ENCODE measurements at places on chromosomes 11 and 22. TPM values are rescaled to one million over a fixed set of nuclear protein-coding genes. Genes with fewer than 3 reads are reported as not detected.

Gene TEAD1
- total RNA-seq: 69.2 TPM

Gene ART1
- not detected for total RNA-seq

Gene MS4A4A
- not detected for total RNA-seq

Gene OR5P2
- total RNA-seq: 0.28 TPM

Gene SNX15
- 8.1 TPM for total RNA-seq

Gene GLYAT
- not detected for total RNA-seq

Gene GLYATL2
- 0.36 TPM for total RNA-seq

Gene PATE2
- total RNA-seq: not detected

Gene LMO2
- total RNA-seq: not detected

Gene OR10A2
- total RNA-seq: not detected

Gene CALCA
- not detected for total RNA-seq

Gene CRYBB1
- not detected for total RNA-seq

Gene DEUP1
- total RNA-seq: not detected

Gene C2CD3
- 15.0 TPM for total RNA-seq

Gene MIAT
- total RNA-seq: 0.54 TPM

Gene C11orf52
- 0.28 TPM for total RNA-seq

Gene CATSPERZ
- total RNA-seq: not detected

All from IMR-90 (cell line).